Activated T-helper 1 cell treated with anti-CD3 and anti-CD28 coated beads, Interleukin-12 subunit alpha, Interleukin-12 subunit beta, Interleukin-2, Interleukin-4 antibody, amounts not matched to agents 30 ng/mL and 10 ng/mL and 1 ng/mL, durations not matched to agents 14 hours and 24 hours and 36 hours (primary cell): ENCODE measurements at places on chromosomes 4 and X. TPM values are rescaled to one million over a fixed set of nuclear protein-coding genes. Genes with fewer than 3 reads are reported as not detected.

Gene DOK7
- total RNA-seq, result not detected in 2 replicates

Gene MAGEA10
- not detected in 2 replicates for total RNA-seq

Gene AGTR2
- total RNA-seq, result not detected in 2 replicates

Gene DMRTC1B
- total RNA-seq, result not detected in 2 replicates

DNA sequence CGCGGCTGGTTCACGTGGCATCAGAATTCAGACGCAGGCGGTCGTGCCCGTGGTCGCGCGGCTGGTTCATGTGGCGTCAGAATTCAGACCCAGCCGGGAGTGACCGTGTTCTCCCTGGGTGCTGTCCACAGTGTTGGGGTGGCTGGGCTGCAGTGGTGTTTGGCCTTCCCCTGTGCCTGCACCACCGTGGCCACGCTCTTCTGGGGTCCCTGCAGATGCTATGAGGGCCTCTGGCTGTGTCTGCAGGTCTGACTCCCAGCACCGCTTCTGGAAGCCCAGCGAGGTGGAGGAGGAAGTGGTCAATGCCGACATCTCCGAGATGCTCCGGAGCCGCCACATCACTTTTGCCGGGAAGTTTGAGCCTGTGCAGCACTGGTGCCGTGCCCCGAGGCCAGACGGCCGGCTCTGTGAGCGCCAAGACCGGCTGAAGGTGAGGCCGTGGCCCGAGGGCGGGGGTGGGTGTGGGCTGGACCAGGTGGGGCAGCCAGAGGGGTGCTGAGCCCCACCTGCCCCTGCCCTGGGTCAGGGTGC is 26.4 kb downstream of the NKX1-1 start:
- no peak for DNase-seq

DNA sequence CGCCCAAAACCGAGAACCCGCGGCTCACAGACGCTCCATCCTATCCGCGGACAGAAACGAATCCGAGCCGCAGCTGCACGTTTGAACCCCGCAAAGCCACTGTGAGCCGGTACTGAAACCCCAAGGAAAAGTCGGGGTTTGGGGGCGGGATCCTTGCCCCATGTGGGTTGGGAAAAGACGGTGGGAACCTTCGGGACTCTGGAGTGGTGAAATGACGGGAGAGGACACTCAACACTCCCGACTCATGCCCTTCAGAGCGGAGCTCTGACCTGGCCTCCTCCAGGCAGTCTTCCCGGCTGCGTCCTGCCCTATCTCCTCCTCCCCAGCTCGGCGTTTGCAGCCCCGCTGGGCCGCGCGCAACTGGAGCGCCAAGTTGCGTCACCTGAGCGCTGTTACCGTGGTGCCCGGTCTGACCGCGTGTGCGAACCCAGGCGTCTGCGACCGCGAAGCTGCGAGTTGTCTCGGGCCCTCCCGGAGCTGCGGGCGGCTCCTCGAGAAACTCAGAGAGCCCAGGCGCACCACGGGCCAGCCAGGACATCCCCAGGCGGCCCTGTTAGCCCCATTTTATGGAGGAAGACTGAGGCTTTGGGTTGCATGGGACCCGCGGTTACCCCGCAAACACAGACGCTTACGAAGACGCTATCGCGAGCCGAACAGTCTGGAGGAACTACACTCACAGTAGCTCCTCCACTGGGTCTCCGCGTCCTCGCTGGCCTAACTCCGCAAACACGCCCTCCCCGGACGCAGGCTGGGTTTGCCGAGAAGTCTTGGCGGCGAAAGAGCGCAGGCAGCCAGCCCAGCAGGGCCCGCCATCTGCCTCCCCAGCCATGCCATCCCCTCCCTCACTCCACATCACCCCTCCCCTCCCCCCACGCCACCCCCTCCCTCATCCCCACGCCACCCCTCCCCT is 20.3 kb upstream of the HMX1 start:
- no peak for DNase-seq

GRCh38 chr4:121041307-121042090 is 30.8 kb downstream of the NDNF start:
- peak; percentile 6 for DNase-seq

DNA sequence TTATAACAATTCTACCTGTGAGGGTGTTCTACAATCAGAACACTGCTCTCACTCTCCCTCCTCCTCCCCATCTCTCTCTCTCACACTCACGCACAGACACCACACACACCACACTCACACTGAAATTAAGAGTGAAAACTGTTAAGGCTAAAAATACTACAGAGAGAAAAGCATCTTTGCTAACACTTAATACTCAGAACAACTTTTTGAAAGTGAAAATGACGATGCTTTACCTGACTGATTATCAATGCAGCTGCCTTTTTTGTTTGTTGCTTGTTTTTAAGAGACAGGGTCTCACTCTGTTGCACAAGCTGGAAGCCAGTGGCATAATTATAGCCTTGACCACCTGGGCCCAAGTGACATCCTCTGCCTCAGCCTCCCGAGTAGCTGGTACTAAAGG is 222.4 kb downstream of the APBB2 start:
- DNase-seq, result no peak

- DNase-seq, result no peak
Measured at GRCh38 chr4:23033796-23034195, 341.1 kb downstream of the GBA3 start.

DNA sequence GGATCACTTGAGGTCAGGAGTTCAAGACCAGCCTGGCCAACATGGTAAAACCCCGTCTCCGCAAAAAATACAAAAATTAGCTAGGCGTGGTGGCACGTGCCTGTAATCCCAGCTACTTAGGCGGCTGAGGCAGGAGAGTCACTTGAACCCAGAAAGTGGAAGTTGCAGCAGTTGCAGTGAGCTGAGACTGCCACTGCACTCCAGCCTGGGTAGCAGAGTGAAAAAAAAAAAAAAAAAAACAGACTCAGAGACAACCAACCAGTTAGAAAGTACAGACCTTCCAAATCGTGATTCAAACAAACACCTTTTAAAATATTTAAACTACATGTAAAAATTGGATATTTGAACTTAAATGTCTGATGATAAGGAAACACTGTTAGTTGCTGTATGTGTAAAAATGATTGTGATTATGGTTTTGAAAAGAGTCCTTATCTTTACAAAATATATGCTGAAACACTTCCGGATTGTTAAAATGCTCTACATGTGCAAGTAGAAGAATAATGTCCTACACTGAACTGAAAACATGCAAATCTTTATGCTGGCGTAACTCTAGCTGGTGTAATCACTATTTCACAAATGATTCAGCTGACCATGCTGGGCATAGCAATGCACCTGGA is 37.8 kb downstream of the SH3KBP1 start:
- DNase-seq, result no peak

DNA sequence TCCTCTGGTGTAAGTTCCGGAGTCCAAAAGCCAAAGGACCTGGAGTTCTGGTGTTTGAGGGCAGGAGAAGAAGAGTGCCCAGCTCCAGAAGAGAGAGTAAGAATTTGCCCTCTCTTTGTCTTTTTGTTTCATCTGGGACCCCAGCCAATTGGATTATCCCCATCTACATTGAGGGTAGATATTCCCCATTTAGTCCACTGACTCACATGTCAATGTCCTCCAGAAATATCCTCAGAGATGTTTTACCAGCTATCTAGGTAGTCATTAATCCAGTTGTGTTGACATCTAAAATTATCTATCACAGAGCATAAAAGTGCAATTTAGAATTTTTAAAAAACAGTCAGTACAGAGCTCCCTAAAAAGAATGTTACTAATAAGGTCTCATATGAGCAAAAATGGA is 132.9 kb upstream of the TMEM47 start:
- no peak for DNase-seq

GRCh38 chr4:105657117-105657765 is 51.2 kb downstream of the INTS12 start:
- DNase-seq, result no peak

DNA sequence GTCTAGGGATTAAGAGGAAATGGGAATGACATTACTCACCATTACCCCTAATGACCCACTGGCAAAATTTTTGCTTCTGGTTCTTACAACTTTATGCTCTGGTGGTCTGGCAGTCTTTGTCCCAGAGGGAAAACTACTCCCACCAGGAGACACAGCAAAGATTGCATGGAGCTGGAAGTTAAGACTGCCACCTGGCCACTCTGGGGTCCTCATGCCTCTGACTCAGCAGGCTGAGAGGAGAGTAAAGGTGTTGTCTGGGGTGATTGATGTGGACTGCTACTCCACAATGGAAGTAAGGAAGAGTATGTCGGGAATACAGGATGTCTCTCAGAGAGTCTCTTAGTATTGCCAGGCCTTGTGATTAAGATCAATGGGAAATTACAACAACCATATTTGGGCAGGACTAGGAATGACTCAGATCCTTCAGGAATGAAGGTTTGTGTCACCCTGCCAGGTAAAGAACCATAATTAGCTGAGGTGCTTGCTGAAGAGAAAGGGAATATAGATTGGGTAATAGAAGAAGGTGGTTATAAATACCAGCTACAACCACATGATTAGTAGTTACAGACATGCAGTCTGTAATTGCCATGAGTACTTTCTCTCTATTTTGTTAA is 215.5 kb downstream of the GPAT3 start:
- DNase-seq, result no peak

DNA sequence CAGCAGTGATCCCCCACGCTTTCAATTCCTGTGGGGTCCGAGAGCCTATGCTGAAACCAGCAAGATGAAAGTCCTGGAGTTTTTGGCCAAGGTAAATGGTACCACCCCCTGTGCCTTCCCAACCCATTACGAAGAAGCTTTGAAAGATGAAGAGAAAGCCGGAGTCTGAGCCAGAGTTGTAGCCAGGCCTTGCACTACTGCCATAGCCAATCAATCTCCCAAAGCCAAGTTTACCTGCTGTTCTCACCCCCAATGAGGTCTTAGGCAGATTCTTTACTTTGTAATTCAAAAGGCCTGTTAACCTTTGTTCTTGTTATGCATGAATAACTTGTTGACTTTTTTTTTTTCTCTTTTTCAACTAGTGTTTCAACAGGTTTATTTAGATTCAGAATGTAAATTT is 4.0 kb downstream of the MAGEB2 start:
- DNase-seq, result no peak

DNA sequence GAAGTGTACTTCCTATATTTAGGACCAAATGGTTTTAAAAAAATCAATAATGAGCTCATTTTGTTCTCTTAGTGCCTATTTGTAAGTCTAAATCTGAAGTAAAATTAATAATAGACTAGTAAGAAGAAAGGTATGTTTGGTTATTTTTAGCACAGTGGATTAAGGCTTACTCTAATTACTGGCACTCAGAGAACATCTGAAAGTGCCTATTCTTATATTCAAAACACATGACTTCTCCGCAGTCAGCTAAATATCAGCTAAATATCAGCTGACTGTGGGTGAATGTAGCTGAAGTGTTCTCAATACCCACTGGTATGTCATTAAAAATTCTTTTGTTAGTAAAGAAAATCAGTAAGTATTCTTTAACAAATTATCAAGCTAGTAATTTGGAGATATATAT is 6.0 kb downstream of the AP1S2 start:
- DNase-seq, result no peak

- no peak for DNase-seq
Measured at GRCh38 chrX:150966742-150967141, 16.4 kb upstream of the HMGB3 start.
